ENCODE measurements at places on chromosomes 7 and 10.

DNA sequence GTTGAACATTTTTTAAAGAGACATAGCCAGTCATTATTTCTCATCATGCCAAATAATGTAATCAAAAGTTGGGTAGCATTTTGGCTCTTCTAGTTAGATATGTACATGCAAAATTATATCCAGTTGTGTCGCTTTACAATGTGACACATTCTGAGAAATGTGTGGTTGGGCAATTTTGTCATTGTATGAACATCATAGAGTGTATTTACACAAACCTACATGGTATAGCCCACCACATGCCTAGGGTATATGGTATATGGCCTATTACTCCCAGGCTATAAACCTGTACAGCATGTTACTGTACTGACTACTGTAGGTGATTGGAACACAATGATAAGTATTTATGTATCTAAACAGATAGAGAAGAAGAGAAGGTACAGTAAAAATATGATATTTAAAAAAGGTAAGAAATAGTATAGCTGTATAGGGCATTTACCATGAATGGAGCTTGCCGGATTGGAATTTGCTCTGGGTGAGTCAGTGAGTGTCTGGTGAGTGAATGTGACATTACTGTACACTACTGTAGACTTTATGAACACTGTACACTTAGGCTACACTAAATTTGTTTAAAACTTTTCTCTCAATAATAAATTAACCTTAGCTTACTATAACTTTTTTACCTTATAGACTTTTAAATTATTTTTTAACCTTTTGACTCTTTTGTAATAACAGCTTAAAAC lies 16.5 kb downstream of the ZNF365 start:
- no peak for DNase-seq

GRCh38 chr7:16644157-16644556 lies 1.4 kb downstream of the ANKMY2 start:
- DNase-seq = no peak

- no peak for DNase-seq
Observed at GRCh38 chr10:3740157-3740871, 44.7 kb downstream of the KLF6 start.

DNA sequence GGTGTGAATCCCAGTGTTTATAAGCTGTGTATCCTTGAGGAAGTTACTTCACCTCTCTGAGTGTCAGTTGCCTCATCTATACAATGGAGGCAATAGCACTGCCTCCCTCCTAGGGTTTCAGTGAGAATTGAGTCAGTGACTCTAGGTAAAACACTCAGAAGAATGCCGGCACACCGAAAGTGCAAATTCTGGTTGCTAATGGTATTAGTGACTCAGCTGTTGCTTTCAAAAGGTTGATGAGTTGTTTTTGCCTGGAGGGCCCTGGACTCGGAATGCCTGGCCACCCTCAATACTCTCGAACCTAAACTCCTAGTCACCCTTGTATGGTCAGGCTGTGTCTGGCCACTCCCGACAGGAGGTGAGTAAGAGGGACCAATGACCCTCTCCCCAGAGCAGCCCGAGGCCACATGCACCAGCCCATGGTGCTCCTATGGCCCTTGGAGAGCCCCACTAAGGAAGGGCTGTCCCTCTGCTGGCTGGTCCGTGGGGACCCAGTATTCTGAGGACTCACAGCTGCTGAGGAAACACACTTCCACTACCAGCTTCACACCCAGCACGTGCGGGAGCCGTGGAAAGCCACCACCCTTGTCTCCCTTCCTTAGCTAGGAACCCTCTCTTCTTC lies 60.2 kb downstream of the CALML3 start:
- no peak for DNase-seq

- no peak for DNase-seq
Observed at GRCh38 chr10:85557077-85557476, 809.5 kb downstream of the GRID1 start.

GRCh38 chr7:94294471-94295131 lies 100.1 kb upstream of the COL1A2 start:
- no peak for DNase-seq

DNA sequence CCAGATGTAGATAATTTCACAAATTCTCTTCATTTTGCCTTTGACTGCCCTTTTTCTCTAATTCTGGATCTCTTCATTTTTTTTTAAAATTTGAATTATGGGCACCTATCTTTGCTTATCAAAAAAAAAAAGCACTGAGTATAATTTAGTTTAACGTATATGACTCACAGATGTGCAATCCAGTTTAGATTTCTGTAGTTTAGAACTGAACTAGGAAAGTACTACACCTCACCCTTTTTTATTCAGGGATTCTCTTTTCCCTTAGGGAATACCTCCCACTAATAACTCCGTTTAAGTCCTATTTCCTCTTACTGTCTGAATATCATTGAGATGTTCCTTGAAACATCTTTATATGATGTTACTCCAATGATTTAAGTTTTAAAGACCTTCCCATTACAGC lies 665.0 kb downstream of the MAGI2 start:
- no peak for DNase-seq

GRCh38 chr10:930625-931325 lies 730 bp downstream of the LARP4B start:
- DNase-seq = peak; percentile 72

DNA sequence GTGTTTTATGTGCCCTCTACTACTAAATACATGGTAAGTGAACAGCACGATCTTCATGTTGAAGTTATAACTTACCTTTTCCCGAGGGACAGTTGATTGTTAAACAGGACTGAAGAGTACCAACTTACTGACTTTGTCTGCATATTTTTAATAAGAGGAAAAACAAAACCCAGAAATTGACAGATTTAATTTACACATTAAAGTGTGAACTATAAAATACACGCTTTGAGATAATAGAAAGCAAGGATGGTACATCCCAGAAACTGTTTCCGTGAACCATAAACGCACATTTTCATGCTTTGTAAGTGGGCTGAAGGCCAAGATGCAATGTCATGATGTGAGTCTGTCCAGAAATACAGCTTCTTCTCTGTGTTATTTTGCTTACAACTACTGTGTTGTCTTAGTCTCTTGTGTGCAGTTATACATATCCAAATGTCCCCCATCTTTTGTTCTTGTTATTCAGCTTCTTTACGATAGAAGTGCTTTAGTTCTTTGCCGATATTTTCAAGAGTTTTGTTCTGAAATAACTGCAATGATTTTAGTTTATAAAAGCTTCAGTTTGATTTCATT lies 190.1 kb downstream of the MLLT10 start:
- no peak for DNase-seq

All from D341Med (cell line).